ENCODE measurements at places on chromosomes 5 and 9.

DNA sequence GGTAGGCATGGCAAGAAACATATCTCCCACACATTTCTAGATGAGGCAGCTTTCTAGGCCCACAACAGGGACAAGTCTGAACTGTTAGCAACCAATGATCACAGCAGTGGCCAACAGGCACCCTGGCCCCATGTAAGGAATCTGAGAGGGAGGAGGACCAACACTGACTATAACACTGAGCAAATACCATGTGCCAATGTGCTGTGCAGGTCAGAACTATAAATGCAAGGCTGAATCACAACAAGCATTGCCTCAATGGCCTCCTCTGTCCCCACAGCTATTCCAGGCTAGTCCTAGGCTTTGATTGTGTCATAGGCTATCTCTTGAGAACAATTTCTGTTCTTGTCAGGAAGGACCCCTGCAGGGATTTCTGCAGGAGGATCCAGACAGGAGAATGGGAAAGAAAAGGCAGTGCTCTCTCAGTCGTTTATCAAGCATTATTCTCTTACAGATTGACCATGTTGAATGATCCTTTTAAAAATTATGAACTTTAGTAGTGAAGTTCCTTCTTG is 221.2 kb downstream of the TLE1 start:
- no peak for DNase-seq

DNA sequence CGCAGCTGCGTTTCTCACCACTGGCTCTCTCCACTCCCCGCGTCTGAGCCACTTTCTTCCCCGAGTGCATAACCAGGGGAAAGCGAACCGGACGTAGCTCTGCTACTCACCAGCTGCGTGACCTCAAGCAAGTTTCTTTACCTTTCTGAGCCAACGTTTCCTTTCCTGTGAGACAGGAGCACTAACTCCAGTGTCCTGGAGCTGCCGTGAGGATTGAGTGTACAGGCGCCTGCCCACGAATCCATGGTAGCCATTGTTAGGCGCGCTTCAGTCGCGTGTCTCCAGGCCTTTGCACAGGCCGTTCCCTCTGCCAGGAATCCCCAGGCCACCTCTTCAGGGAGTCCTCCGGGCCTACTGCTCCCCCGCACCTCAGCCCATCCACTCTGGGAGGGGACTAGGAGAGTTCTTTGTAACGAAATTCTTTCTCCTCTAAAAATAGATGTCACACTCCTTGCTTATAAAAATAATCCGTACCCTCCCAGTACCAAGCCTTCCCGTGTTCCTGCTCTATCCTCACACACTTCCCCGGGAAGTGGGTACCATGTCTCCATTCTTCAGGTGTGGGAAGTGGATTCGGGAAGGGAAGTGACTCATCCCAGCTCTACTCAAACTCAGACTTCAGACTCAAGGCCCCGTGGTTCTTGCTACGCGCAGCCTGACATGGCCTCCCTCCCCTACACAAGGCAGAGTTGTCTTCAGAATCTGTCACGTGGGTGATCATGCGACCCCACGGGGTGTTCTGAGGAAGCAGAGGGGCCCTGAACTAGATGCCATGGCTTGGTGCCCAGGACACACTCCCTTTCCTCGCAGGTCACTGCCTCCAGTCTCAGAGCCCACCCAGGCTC is 16.1 kb upstream of the CRB2 start:
- DNase-seq: no peak

GRCh38 chr5:6087576-6087975 is 290.8 kb downstream of the MED10 start:
- no peak for DNase-seq

- no peak for DNase-seq
Measured at GRCh38 chr5:14597080-14597479, 15.5 kb downstream of the OTULINL start.

DNA sequence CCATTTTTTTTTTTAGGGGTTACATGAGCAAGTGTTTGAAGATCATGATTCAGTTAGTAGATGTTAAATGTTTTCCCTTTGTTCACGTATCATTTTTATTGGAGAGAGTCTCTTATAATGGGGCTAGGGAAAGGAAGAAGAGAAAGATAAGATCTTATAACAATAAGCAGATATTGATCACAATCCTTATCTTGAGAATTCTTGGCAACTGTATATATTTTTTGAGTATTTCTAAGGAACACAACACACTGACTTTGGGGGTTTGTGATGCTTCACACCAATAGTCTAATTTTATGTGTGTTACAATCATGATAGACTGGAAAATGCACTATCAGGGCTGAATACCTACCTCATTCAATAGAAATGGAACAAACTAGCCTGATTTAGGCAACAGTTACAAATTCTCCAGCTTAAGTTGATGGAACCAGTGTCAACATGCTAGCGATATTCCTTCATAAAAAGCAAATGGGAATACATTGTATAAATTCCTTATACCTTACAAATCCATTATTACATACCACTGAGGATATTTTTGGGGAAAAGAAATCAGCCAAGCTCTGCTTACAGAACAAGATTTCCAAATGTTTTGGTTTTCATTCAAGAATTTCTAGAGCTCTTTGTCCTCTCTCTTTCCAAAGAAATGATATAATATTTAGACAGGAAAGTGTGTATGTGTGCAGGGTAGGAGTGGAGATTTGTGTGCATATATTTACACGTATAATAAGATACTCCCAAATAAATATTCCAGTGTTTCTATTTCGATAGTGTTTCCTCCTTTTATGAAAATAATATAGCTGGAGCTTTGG is 41.5 kb downstream of the SVEP1 start:
- DNase-seq: peak; percentile 79

GRCh38 chr9:88399966-88400365 is 11.7 kb downstream of the SPIN1 start:
- no peak for DNase-seq

DNA sequence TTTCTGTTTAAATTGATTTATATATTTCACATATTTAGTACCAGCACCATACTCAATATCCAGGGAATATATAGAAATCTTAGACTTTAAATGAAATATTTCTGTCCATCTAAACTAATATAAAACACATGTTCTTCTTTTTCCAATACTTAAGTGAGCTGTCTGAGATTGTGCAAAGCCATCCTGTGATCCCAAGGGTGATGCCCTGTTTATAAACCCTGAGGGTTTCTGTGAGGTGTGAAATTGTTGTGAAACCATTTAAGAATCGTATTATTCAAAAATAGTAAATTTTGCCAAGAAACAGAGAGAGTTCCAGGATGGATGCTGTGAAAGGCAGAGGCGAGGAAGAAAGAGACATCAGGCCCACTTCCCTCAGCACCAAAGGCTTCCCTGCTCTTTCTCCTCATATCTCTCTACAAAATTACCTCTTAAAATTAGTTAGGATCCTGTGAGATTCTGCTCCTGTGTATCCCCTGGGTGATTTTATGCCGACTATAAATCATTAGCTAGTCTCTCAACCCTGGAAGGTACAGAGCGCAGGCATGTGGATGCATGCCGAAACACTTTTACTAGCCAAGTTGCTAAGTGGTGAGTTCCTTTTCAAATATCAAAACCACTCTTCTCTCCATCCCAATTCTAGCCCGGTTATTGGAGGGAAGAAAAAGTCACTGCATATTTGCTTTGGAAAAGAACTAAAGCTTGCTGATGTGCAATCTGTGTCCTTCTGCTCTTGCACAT is 183.0 kb downstream of the GLIS3 start:
- DNase-seq: no peak

DNA sequence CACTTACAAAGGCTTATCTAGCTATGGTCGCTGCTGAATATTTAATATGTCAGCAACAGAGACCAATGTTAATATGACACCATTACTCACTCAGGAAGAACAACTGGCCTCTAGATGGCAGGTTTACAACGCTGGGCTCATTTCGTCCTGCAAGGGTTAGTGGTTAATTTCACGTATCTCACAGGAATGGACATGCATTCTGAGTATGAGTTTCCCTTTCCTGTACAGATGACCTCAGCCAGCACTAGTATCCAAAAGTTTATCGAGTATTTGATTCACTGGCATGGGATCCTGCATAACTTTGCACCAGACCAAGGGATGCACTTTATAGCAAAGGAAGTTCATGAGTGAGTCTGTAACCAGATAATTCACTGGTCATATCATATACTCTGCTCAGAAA is 8.7 kb upstream of the TRPC7 start:
- no peak for DNase-seq

DNA sequence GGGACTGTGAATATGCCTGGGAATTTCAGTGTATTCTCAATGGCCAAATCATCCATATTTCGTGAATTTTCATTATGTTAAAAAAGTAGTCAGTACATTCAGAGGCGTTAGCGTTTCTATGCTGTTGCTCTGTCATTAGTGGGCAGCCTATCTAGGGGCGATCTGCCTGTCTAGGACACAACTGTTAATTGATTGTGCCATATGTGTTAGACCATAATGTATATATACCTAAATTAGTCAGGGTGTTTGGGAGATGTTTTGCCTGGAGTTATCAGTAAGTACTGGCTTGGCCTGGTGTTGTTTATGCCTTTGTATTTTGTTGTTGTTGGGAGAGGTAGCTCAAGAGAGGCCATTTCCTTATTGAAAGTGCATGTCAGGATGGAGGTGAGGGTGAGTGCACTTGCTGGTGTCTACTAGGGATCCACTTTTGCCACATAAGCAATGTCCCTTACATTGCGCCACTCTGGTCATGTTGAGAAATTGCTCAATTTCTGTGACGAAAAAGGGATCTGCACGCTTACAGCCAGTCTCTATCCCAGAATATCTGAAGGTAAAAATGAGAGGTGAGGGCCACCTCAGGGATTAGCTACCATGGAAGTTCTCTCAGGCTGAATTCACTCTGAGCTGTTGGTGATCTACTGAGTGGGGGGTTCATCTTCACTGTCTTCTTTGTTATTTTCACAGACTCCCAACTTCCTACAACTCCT is 123.3 kb downstream of the ST8SIA4 start:
- no peak for DNase-seq

DNA sequence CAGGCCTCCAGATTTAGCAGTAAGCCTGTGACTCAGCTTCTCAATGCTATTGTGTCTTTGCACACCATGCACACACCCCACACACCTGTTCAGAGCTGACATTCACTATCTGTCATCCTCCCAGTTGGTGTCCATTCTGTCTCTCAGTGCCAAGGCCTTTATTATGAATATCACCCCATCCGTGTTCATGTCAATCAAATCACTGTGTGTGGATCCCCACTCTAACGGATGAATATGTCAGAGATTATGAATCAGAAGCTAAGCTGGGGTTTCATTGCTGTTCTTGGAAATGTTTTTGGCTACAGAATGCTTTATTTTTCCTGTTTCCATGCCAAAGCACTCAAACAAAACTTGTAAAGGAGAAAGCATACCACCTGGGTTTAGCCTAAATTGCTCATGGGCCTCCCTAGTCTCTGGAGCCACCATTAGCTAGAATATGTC is 9.4 kb upstream of the MAMDC2 start:
- DNase-seq: no peak

GRCh38 chr5:79021753-79022152 is 36.6 kb upstream of the ARSB start:
- DNase-seq: no peak

- DNase-seq: no peak
Measured at GRCh38 chr5:72400950-72401349, 80.8 kb downstream of the PTCD2 start.

GRCh38 chr5:106363578-106363977 is 1307.2 kb downstream of the EFNA5 start:
- DNase-seq: no peak

DNA sequence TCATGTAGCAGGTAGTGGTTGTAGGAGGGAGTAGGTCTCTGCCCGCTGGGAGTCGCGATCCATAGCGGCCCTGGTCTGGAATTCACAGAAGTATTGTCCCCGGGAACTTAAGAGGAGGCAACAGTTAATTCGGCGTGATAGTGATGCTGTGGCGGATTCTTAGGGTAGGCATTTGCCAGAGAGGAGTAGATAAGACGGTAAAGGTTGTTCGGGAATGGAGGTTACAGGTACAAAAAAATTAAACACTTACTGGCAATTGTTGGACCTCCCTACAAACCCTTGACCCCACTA is 679 bp downstream of the SMC5 start:
- no peak for DNase-seq

- DNase-seq: no peak
Measured at GRCh38 chr5:22293147-22293546, 560.0 kb downstream of the CDH12 start.

DNA sequence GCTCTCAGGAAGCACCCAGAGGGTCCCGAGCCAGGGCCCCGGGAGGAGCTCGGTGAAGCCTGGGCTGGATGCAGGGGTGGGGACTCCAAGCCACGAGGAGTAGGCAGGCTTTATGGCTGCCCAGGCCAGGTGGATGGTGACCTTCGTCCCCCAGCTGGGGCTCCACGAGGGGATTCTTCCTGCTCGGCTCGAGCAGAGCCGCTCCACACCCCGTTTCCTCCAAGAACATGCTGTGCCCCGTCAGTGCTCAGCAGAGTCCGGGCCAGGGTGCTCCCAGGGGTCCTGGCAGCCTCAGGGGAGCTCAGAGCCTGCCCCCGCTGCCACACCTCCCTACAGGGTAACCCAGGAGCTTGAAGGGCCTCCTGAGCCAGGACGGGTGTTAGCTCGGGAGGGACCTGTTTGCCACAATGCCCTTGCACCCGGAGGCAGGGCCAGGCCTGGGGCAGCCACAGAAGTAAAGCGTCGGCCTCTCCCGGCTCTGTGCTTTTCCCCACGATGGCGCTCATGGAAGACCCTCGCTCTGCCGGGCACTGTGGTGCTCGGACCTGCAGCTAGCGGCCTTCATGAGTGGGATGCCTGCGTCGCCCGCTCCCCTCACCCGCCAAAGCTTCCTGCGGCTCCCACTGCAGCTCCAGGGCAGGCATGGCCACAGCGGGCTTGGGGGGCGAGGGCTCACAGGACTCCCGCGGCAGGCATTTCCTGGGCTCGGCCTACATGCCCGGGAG is 86.8 kb downstream of the KCNT1 start:
- no peak for DNase-seq
